NCI-H1930 (cell line): ENCODE measurements at places on chromosomes 5 and 9.
A peak's percentile ranks its signal among the peaks of the same experiment; 100 is the strongest.

GRCh38 chr9:19788152-19788551, 685 bp downstream of the SLC24A2 start:
- DNase-seq = peak; percentile 21

DNA sequence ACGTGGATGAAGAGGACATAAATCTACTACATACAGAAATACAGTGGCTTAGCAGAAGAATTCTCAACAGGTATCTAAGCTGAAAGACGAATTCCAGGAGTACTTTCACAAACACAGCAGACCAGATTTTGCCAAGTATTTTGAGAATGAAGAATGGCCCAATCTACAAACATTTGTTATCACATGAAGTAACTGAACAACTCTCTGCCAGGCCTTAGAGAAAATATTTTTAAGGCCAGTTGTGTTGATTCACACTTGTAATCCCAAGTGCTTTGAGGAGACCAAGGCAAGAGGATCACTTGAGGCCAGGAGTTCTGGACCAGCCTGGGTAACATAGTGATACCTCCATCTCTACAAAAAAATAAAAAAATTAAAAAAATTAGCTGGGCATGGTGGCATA, 14.3 kb downstream of the AGTPBP1 start:
- no peak for DNase-seq

GRCh38 chr5:60503771-60504170, 196.2 kb downstream of the DEPDC1B start:
- DNase-seq = no peak

DNA sequence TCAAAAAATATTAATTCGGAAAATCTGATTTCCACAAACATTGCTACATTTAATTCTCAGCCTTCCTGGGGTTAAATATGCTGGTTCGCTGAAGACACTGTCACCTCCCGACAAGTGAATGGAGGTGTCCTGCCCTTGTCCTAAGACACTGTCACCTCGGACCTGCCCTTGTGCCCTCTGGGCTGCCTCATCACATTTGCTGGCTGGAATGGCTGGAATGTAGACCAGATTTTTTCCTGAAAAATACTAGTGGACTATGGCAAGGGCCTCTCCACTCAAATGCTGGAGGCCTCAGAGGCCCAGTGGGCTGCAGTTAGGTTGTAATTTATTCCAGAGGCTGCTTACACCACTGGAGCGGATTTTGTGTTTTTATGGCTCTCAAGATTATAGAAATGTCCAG, 28.2 kb downstream of the CACNA1B start:
- DNase-seq = no peak

GRCh38 chr5:145943674-145944121, 7.3 kb downstream of the SH3RF2 start:
- no peak for DNase-seq

- DNase-seq = no peak
Observed at GRCh38 chr5:59097116-59097515, 514.2 kb downstream of the RAB3C start.
